ENCODE measurements at places on chromosomes 6 and 20.

GRCh38 chr6:170279977-170280688, 10.7 kb downstream of the DLL1 start:
- DNase-seq: peak; percentile 80

DNA sequence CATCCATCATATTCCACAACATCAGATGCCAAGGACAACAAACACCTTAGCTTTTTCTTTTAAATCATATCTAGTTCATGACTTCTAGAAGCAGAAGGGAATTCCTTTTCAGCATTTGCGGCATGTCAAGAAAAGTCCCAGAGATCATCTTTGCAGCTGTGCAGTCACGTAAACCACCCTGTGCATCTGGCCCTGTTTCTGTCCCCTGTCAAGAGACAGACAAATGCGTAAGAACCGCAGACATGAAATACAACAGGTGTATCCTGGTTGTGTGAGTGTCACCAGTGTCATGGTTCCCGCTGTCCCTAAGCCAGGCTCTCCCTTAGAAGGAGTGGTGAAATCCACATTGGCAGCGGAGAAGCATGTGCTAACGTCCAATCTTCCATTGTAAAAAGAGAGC, 28.1 kb downstream of the LY86 start:
- no peak for DNase-seq

DNA sequence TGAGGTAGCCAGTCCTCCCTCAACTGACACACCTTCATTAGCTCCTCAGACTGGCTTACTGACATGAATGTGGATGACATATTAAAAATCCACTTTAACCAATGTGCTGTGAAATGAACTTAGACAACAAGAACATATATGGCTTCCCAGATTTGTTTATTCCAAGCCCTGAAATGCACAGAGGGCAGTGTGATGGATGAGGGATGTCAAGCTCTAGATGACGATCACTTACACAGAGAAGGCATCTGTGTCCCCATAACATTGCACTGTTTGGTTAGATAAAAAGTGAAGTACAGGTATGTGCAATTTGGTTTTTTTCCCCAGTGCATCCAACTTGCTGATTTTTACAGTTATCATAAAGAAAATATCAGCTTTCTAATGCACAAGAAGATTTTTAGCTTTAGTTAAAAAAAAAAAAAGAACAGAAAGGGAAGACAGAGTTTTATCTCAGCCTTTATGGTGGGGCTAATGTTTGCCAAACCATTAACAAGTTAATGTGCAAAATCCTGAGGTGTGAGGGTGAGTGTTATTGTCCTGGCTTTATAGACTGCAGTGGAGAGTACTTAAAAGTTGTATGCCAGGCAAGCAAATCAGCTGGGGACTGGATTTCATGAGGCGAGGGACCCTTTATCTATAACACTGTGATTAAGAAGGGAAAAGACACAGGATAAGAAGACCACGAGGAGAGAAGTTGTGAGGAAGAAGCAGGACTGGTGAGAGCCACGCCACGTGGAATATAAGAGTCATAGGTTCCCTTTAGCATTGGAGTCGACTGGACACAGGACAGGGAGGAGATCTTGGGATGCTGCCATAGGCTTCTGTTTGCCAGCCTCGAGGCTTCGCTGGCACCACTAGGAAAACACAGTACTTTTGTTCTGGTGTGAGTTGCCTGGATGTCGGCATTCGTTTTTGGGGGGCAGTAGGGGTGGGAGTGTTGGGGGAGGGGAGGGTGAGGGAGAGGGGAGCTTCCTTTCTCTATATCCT, 90.0 kb upstream of the BACH2 start:
- no peak for DNase-seq

- no peak for DNase-seq
Observed at GRCh38 chr6:31586008-31586407, at the start of gene LST1. Gene LST1 (plus strand): TSS chr6:31586277. CDS start chr6:31587300, 1,023 bp downstream.

DNA sequence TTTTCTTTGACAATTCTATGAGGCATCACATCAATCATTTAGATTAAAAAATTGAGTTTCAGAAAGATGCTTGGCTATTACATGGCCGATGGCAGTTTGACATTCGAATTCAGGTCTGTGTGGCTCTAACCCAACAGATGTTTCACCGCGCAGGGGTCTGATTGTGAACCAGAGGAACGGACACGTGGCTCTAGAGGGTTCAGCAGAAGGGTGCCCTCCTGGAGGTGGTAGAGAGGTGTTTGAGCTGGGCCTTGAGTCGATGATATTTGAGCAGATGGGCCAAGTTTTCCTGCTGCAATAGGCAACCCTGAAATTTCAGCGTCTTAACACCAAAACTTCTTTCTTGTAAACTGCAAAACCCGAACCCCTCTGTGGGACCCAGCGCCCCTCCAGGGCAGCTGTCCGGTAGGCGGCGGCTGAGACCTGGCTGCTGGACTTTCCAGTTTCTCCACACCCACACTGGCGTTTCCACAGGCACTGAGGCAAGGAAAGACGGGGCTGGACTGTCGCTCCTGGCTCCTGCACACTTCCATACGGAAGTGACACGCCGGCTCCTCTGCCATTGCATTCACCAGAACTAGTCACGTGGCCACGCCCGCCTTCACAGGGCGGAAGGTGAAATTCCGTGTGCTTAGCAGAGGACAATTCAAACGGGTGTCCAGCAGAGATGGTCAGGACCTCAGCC, 11.3 kb upstream of the AFDN start:
- DNase-seq: no peak

- DNase-seq: no peak
Observed at GRCh38 chr20:63471002-63471716, 1.3 kb downstream of the KCNQ2 start.

- peak; percentile 37 for DNase-seq
Observed at GRCh38 chr20:31644701-31645100, 7.0 kb downstream of the COX4I2 start.

DNA sequence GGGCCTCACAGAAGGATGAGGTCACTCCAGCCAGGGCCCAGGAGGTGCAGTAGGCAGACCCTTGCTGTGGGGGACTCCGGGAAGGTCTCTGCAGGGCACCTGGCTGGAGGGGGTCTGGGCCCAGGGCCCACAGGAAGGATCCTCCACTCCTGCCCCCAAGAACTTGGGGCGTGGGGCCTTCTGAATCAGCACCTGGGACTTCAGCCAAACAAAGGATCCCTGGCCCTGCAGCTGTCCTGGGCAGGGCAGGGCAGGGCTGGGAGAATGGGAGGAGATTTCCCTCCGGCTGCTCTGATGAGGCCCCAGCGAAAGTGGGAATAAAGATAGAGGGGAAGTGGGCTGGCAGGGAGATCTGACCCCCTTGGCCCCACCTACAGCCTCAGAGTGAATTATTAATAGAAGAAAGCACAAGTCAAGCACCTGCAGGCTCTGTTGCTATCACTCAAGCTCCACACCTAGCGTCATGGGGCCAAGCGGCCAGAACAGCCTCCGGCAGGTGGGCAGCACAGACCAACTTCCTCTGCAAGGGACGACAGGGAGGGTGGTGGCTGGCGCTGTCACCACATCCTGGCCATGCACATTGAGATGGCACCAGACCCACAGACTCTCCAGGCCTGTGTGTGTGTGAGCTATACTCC, 61.6 kb upstream of the MRPS10 start:
- no peak for DNase-seq

GRCh38 chr6:56370561-56371211, 123.3 kb upstream of the COL21A1 start:
- peak; percentile 69 for DNase-seq

DNA sequence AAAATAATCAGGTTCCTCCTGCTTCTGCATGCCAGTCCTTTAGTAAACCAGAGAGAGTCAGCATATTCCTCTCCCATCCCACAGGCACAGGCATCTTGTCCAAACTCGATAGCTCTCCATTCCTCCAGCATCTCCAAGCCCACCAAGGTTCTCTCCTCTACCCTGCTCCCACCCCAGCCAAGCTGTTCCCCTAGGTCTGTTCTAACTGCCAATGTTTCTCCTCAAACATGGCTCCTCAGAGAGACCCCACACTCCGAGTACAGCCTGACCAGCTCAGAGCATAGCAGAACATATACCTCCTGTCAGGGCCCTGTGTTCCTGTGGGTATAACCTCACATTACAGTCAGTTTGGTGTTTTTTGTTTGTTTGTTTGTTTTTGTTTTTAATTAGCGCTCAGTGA, 177.8 kb downstream of the VEGFA start:
- no peak for DNase-seq

DNA sequence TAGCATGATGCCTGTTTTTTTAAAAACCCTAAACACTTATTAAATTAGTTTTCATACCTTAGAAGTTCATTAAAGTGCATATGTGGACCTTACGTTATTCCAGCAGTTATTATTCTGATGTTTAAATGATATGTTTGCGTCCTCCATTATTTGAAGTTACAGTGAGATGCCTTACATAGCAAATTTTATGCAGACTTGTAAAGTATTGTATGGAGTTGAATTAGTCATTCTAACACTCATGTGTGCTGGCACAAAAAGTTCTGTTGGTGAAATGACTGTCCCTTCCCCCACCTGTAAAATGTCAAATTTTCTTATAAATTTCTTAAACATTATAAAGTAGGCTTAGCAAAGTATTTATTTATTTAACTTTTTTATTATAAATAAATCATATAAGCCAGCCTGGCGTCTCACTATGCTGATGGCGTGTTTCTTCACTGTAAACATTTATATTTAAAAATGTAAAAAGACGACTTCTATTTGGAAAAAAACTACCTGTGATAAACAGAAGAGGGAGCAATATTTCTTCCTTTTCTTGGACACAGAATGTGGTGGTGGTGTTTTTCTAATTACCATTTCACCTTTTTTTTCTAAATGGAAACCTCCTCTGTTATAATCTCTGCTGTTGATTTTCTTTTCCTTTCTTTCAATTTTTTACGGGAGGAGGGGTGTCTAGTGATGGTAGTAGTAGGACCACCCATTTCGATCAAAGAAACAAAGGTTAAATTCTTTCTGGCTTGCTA, 155.4 kb downstream of the RFPL4B start:
- no peak for DNase-seq

DNA sequence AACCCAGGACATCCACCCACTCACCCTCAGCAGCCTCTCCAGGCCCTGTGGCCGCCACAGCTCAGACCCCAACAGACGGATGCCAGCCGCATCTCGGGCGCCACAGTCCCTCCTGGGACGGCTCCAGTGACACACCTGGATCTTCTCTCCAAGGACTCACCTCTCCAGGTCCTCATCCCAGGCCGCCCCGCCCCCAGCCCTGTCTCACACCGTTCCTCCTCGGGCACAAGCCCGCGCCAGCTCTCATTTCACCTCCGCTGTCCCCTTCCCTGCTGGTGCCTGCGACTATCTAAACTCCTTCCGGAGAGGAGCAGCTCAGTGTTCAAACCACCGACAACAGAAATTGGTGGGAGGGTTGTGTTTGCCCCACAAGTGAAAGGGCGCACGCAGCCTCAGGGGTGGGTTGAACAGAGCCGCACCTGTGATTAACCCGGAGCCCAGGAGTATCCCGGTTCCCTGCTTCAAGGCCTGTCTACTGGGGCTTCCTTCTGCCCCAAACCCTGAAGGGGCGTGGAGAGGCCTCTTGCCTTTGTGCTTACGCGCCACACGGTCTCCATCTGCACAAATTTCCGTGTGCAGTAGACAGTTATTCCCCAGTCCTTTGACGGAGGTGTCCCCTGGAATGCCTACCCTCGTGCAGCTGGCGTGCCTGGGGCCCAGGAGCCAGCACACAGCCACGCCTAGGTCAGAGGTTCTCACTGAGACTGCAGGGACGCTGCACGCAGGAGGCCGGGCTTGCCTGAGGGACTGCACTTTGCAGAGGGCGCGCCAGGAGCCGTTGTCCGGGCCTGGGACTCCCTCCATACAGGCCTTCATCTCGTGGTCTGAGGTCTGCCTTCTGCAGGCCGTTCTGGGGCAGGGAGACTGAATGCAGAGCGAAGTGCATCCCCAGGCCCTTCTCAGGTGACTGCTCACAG, 232.7 kb downstream of the DLL1 start:
- DNase-seq: no peak

DNA sequence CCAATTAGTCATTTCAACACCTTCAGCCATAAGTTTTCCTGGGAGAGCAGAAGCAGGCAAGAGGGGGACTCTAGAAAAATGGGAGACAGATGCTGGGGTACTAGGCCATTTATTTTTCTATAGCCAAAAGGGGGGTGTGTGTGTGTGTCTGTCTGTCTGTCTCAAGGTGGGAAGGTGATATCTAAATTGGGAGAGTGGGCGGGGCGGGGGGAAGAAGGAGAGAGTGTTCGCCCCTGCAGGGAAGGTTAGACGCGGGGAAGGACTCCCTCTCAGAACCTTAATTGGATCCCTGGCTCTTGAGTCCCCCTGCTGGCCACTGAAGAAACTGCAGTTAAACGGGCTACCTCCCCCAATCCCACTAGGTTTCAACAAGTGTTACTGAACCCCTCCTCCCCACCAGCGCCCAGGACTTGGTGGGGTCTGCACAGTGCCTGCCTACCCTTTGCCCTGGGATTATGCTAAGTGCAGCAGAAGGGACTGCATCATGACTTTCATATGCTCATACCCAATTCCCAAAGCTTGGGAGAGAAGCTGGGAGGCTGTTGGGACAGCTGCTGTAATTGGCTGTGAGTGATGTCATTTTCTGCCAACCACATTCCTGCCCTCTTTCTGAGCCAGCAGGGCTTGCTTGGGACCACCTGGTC, 45.8 kb downstream of the FOXP4 start:
- no peak for DNase-seq

GRCh38 chr6:92201618-92202017, 1217.7 kb downstream of the EPHA7 start:
- no peak for DNase-seq

- DNase-seq: no peak
Observed at GRCh38 chr6:135901774-135902524, 50.4 kb downstream of the PDE7B start.

- no peak for DNase-seq
Observed at GRCh38 chr6:132749111-132749510, 8.6 kb downstream of the VNN2 start.

All from NCI-H510A (cell line).